ENCODE measurements at places on chromosomes 16 and 17.

GRCh38 chr16:7316281-7316888 is 16.3 kb upstream of the RBFOX1 start:
- DNase-seq = no peak

DNA sequence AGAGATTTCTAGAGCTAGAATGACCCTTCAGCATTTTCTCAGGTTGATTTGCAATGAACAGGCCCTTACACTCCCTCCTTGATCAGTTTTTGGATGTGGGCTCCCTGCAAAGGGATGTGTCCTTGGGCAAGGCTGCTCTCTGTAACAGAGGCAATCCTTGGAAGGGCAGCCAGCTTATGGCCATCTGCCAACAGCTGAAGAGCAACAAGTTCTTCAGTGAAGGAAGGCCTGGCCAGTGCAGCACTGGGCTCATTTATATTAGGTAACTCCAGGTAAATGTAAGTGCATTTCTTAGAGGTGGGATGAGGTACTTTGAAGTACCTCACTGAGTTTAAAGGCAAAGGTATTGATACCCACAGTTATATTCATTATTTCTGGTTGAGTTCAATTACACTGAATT is 114.3 kb upstream of the KCNJ16 start:
- DNase-seq = no peak

DNA sequence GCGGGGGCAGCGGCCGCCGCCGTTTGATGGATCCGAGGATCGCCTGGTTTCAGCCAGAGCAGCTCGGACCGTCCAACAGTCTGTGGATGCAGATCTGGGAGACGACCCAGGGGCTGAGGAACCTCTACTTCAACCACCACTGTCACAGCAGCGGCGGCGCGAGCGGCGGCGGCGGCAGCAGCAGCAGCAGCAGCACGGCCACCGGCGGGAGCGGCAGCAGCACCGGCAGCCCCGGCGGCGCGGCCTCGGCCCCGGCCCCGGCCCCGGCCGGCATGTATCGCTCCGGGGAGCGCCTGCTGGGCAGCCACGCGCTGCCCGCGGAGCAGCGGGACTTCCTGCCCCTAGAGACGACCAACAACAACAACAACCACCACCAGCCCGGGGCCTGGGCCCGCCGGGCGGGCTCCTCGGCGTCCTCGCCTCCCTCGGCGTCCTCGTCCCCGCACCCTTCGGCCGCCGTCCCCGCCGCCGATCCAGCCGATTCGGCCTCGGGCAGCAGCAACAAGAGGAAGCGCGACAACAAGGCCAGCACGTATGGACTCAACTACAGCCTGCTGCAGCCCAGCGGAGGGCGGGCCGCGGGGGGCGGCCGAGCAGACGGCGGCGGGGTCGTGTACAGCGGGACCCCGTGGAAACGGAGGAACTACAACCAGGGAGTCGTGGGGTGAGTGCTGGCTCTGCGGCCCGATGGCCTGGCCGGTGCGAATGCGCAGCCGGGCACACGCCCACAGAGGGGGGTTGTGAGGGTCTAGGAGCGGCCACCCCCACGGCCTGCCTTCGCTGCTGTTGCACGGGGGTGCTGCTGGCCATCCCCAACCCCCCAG is 702 bp downstream of the TENT4B start:
- no peak for DNase-seq

DNA sequence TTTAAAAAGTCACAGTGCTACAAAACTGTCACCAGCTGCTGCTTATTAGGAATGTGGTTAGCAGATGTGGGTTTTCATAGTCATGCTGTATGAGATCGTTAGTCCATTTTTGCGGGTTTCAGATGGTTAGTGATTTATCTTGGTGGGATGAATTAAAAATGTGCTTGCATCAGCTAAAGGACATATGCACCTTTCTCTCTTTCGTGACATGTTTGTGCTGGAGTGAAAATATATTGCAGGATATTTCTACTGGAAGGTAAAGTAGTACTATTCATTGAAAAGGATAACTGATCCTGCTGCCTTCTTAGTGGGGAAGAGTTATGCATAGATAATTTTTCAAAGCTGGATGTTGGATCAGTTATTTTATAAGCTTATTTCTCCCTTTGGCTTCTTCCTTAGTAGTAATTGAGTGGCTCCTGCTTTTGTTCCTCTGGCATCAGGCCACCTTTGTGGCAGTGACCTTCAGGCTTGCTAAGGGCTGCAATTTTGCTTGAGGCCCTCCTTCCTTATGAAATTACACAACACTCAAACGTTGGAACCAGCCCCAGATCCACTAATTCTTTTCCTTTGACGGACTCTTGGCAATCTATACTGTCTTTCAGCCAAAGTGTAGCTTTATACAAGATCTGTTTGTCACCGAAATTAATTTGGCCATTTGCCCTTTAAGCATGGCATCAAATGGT is 7.5 kb upstream of the SNTB2 start:
- no peak for DNase-seq

GRCh38 chr17:82687871-82688270 is 10.6 kb downstream of the RAB40B start:
- DNase-seq = no peak

DNA sequence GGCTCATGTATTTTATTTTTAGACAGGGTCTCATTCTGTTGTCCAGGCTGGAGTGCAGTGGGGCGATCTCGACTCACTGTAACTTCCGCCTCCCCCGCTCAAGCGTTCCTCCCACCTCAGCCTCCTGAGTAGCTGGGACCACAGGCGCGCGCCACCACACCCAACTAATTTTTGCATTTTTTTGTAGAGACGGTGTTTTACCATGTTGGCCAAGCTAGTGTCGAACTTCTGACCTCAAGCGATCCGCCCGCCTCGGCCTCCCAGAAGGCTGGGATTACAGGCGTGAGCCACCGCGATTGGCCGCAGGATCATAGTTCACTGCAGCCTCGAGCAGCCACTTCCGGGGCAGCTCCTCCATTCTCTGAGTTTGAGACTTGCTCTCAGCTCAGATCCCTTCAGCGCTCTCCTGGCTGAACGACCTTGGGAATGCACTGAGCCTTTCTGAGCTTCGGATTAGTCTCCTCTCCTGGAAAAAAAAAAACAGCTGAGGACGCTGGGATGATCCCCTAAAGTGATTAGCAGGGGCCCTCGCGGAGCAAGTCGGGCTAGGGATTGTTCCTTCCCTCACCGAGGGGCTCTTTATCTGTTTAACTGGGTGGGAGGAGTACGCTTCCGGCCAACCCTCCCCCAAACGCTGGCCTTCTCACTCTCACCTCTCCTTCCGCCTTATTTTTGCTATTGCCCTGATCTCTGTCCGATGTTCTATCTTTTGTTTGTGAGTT is 1.1 kb upstream of the PKMYT1 start:
- no peak for DNase-seq

DNA sequence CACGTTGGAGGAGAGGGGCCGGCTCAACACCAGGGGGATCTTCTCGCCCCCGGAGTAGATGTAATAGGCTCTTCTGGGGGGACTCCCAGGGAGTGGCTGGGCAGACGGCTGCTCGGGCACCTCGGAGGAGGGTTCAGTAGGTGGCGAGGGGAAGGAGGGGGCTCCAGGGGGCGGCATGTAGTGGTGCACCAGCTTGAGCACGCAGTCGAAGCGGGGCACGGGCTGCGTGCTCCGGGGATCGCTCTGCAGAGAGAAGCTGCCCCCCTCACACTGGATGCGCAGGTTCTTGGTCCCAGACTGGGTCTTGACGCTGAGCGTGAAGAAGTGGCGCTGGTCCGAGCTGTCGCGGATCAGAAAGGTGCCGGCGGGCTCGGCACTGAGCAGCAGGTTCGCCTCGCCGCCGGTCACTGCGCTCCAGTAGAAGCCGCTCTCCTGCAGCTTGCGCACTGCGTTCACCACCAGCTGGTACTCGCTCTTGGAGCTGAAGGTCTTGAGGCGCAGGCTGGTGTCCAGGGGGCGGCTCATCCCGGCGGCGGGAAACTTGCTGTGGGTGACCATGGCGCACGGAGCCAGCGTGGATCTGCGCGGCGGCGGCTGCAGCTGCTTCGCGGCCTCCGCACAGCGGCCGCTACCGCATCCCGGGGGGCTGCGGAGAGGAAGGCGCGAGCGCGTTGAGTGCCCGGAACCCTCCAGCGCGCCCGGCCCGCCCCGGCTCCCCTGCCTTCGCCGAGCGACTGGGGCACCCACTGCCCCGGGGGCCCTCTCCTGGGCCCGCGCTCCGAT is 1.1 kb downstream of the SOCS3 start:
- no peak for DNase-seq

DNA sequence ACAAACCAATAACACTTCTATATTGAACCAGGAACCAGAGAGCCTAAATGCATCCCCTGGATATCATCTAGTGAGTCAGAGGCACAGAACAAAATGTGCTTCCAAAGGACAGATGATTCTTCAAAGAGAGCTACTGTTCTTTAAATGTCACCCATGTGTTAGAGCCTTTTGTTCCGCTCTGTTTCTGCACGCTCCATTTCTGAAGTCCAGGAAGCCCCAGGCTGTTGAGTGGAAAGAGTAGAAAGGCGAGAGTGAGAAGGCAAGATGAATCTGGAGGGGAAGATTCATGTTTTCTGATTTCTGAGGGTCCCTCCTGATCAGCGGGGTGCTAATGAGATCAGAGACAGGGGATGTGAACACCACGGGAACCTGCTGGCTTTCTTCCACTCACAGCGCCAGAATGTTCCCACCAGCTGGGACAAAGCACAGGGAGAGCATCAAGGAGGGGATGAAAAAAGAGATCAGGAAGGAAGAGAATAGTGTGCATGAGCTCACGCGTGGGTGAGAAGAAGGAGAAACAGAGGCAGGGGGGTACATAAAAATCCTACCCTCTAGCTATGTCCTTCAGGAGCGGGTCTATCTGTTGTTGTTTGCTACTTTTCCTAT is 559.9 kb upstream of the HSBP1 start:
- DNase-seq = no peak

DNA sequence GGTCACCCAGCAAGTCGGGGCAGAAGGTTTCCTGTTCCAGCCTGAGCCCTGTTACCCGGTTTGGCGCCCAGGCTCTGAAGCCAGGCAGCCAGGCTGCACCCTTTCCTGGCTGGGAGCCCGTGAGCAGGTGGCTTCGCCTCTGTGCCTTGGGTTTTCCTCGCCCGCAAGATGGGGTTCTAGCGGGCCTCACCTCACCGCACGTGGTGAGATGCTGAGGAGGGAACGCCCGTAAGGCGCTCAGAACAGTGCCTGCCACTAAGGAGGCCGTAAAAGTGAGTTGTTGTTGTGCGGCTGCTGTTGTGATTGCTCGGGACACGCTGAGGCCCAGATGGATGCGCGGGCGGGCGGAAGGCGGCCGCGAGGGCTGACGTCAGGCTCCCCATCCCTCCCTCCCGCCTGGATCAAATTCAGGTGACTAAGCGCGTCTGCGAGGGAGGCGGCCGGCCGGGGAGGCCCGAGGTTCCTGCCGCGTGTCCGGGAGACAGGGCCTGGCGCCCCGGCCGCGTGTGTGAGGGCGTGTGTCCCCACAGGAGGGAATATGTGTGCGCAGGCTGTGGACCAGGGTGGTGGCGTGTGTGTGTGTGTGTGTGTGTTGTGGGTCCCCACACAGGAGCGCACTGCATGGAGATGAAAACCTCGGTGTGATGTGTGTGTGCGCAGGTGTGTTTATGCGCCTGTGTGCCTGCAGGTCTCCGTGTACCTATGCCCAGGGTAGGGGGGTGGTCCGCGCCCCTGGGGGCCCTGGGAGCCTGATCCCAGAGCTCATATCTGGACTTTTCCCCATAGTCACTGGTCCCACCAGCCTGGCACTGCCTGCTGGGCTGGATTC is 4.3 kb downstream of the CAMKK1 start:
- DNase-seq = no peak

DNA sequence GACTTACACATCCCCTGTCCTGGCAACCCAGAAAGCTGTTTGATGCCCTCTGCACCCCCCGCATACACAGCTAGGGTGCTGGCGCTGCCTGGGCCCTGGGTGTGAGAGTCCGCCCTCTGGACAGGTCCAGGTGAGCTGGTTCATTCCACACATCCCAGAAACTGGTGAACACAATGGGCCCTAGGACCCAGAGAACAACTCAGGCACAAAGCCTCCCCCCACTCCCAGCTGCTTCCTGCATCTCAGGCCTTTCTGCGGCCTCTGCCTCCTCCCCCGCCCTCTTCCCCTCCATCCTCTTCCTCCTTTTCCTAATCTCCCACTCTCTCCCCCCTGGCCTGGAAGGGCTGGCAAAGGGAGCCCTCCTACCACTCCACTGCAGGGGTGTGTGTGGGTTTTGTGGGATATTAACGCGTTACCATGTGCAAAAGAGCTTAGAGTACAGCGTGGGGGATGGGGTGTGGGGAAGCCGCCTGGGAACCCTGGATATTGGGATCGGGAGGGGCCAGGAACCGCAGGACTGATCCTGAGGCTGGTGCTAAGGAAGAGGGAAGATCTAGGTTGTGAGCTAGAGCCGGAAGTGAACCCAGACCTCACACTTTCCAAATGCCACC is 1.6 kb upstream of the PPP1R9B start:
- no peak for DNase-seq

GRCh38 chr16:1193143-1193824 is 31.8 kb downstream of the TPSG1 start:
- DNase-seq = no peak

GRCh38 chr16:2874032-2874911 is 8.7 kb upstream of the FLYWCH2 start:
- no peak for DNase-seq

DNA sequence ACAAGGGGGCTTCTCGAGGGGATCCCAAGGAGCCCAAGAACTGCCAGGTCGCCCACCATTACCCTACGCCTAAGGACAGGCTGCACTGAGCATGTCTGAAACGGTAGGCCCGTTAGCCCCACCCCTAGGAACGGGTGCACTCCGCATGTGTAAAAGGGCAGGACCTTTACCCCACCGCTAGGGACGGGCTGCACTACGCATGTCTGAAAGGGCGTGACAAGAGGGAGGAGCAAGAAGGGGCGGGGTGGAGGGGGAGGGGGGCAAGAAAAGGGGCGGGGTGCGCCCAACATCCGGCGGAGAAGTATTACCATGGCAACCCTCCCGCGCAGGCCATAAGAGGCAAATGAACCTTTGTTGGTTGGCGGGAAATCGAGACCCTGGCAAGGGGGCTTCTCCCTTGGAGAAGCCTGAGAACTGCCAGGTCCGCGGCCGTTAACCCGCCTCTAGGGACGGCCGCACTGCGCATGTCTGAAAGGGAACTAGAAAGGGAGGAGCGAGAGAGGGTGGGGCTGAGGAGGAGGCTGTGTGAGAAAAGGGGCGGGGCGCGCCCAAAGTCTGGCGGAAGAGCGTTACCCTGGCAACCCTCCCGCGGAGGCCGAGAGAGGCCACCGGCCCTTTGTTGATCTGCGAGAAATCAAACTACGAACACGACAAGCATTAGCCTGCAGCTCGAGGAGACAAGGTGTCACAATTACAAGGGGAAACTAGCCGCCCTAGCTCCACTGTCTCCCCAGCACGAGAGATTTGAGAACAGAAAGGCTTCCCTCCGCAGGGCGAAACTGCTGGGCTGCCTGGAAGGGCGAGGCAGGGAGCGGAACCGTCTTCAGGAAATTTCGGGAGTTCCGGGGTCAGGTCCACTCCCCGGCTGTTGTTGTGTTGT is 2046.8 kb downstream of the TP53TG3F start:
- no peak for DNase-seq

GRCh38 chr17:12613566-12613965 is 52.1 kb upstream of the MYOCD start:
- DNase-seq = no peak

GRCh38 chr16:81604960-81605383 is 160.4 kb downstream of the CMIP start:
- DNase-seq = no peak

All from vagina (tissue), 2 donors.